Renal pelvis (tissue), 12 donors: ENCODE measurements at places on chromosomes 4 and X. TPM values are rescaled to one million over a fixed set of nuclear protein-coding genes. Genes with fewer than 3 reads are reported as not detected.

DNA sequence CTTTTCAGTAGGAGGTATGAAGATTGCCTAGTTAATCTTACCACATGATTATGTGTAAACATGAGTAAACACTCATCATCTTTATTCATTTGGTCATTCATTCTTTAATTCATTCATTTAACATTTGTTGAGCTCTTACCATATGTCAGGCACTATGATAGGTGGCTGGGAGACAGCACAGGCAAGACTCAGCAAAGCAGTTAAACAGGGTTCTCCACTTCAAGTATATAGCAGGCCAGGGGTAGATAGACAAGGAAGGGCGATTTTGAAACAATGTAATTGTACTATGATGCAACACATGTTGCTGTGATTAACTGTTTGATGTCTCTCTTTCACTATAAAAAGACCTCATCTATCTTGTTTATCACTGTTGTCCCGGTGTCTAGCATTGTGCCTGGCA is 84.3 kb upstream of the GPR101 start:
- DNase-seq, result no peak

GRCh38 chrX:16617382-16617781 is 32.6 kb upstream of the S100G start:
- no peak for DNase-seq

DNA sequence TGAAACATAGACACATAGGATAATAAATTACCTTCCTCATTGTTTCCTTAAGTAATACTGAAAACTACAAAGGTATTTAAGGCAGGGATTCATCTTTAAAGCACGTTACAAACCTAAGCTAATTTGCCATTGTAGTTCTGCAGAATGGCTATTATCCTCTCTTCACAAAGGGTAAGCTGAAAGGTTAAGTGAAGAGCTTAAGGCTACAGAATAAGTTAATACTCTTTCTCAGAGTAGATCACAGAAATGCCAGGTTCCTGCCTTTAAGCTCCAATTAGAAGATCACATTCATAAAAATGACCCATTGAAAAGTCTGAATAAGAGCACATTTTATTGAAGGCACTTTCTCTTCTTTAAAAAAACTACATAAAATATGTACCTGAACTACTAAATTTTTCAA is 42.1 kb upstream of the PRDM5 start:
- no peak for DNase-seq

DNA sequence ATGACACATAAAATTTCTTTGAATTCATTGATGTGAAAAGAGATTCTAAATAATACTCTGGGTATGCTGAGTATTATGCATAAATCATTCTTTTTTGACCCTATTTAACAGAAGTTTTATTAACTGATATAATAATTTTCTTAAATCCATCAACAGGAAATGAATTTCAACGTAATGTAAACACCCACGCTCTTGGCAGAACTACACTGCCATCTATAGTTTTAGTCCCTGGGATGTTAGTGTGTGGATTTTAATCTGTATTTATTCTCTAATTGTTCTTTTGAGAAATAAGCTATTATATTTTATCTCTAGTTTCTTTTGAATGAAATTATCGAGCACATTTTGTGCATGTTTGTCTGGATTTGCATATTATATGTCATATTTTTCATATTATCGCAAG is 666.8 kb upstream of the NDST4 start:
- no peak for DNase-seq

- no peak for DNase-seq
Observed at GRCh38 chr4:121679267-121679666, 17.5 kb downstream of the ANXA5 start.

GRCh38 chr4:53510321-53510720 is 81.0 kb downstream of the LNX1 start:
- no peak for DNase-seq

DNA sequence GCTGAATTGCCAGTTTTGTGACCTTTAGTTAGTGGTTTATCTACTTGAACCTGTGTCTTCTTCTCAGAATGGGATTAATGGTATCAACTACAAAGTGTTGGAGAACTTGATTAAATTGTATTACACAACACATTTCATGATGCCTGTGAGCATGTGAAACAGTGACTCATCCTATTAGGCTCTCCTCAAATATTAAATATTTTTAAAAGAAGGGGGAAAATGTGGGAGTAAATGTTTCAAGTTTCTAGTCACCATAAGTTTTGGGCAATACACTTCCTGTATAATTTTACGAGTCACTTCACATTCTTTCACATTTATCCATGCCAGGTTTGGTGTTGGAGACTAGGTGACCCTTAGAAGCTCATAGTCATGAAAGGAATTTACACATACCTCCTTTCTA is 147.0 kb downstream of the HS3ST1 start:
- no peak for DNase-seq

GRCh38 chr4:159390648-159391047 is 287.8 kb downstream of the RAPGEF2 start:
- DNase-seq, result no peak

GRCh38 chr4:146520896-146521540 is 722 bp downstream of the SLC10A7 start:
- DNase-seq, result peak; percentile 61

EGF gene
- 6.7 TPM for polyA plus RNA-seq

P2RY4 gene
- polyA plus RNA-seq, result 0.68 TPM

GAGE2A gene
- not detected for polyA plus RNA-seq

AMER1 gene
- polyA plus RNA-seq, result 7.9 TPM

PRICKLE3 gene
- polyA plus RNA-seq, result 5.7 TPM

CC2D2A gene
- polyA plus RNA-seq, result 49.0 TPM

NAAA gene
- polyA plus RNA-seq, result 14.3 TPM

S100P gene
- polyA plus RNA-seq, result 17.4 TPM

SHOX gene
- 0.30 TPM for polyA plus RNA-seq
